ENCODE measurements at places on chromosomes 7 and 10. TPM values are rescaled to one million over a fixed set of nuclear protein-coding genes. Genes with fewer than 3 reads are reported as not detected.

DNA sequence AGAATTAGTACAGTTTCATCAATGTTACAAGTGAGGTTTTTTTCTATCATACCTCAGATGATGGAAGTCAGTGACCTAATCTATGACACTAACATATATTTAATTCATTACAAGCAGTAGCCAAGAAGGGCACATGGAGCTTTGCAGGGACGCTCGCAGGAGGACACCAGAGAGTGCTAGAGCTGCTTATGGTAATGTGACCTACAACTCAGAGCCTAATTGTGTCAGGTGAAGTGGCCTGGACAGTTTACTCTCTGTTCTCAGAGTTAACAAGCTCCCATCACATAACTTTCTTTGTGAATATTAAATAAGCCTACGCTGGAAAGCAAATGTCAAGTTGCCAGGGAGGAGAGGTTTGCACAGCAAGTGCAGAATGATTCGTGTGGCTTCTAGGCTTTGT is 11.6 kb upstream of the CNNM2 start:
- no peak overlapping the region for H3K27ac ChIP-seq
- H3K27me3 ChIP-seq, result no peaks in the 10 kb centered on the region
- no peaks in the 10 kb centered on the region for H3K4me1 ChIP-seq
- no peak overlapping the region for H3K4me3 ChIP-seq
- DNase-seq, result no peak

DNA sequence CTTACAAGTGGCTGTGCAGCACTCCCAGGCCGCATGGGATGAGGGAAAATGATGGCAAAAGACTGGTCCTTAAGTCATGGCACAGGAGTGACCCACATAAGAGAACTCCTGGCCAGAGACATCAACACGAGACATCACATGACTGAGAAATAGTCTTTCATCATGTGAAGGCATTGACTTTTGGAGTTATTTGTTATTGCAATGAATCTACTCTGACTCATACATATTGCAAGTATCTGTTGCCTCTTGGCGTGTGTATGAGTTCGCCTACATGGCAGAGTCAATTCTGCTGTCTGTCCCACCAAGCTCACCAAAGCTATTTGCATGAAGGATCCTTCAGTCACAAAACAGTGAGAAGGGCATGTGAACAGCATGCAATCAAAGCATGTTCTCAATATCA is 59.7 kb upstream of the HABP2 start:
- peak overlapping the region; percentile 90 for H3K27ac ChIP-seq
- H3K36me3 ChIP-seq, result no peaks in the 10 kb centered on the region
- peaks cover 5% of the 10 kb centered on the region for H3K4me1 ChIP-seq
- no peak for DNase-seq

DNA sequence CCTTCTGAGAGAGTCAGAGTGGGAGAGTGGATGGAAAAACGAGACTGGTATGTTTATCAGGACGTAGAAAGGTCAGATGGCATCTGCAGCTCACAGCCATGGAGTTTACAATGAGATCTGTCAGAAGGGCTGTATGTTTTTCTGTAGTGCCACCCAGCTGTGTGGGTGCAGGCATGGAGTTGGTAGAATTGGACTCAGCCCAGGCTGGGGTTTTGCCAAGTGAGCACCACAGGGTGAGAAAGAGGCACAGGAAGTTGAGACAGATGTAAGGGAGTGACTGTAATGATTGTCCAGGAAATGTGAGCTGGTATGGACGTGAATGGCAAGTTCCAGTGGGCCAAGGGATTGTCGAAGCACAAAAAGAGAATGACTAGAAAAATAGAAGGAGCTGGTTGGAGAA is 9.1 kb upstream of the ZYX start:
- no peak overlapping the region for H3K4me3 ChIP-seq
- H3K27me3 ChIP-seq, result no peaks in the 10 kb centered on the region
- H3K4me1 ChIP-seq, result no peaks in the 10 kb centered on the region
- no peak for DNase-seq
- H3K27ac ChIP-seq, result no peak overlapping the region
- H3K36me3 ChIP-seq, result no peaks in the 10 kb centered on the region

DNA sequence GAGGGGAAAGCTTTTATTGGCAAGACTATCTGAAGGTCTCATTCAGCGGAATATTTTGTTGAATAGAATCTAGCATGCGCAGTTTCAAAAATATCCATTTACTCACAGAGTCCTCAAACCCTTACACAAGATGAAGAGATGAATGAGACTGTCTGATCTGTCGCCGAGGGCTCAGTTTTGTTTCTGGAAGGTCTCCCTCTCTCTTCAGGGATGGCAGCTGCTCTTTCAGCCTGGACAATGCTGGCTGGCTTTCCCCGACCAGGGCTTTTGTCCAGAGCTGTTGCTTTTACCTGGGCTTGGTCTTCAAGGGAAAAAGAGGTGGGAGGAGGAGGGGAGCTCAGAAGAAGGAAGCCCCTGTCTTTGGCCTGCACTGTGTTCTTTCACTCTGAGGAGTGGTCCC is 81.9 kb upstream of the BTBD16 start:
- no peak for DNase-seq
- H3K4me3 ChIP-seq, result no peak overlapping the region
- H3K4me1 ChIP-seq, result no peaks in the 10 kb centered on the region
- no peak overlapping the region for H3K27ac ChIP-seq
- no peaks in the 10 kb centered on the region for H3K27me3 ChIP-seq

Gene MEOX2
- total RNA-seq, result 14.2 TPM

GRCh38 chr10:128173386-128173785 is 47.2 kb upstream of the MKI67 start:
- H3K27me3 ChIP-seq, result peaks cover 4% of the 10 kb centered on the region
- no peak for DNase-seq
- no peaks in the 10 kb centered on the region for H3K4me1 ChIP-seq
- H3K27ac ChIP-seq, result no peak overlapping the region
- no peaks in the 10 kb centered on the region for H3K36me3 ChIP-seq

GRCh38 chr7:26687032-26687431 is 177.4 kb downstream of the SKAP2 start:
- H3K4me1 ChIP-seq, result no peaks in the 10 kb centered on the region
- no peak for DNase-seq
- no peaks in the 10 kb centered on the region for H3K27me3 ChIP-seq
- peak overlapping the region; percentile 49 for H3K27ac ChIP-seq

GRCh38 chr10:102504179-102504975 is 605 bp downstream of the SUFU start:
- H3K4me1 ChIP-seq, result peaks cover 3% of the 10 kb centered on the region
- H3K27ac ChIP-seq, result peak overlapping the region; percentile 82
- no peaks in the 10 kb centered on the region for H3K27me3 ChIP-seq
- H3K4me3 ChIP-seq, result peak overlapping the region; percentile 98

DNA sequence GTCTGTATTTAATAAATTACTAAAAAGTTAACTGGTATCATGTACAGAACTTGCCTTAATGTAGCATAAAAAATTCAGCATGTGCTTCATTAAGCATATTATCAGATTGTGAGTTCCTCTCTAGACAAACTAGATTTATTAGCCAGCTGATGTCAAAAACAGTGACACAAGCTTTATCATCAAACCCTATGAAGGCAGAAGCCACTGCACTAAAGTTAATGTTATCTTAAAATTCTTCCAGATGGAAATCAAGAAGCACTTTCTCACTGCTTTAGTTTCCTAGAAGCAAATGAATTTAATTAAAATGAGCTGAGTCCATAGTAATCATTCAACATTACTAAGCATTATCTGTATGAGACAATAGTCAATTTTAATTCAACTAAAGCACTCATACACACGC is 96.4 kb downstream of the ARHGAP12 start:
- H3K27me3 ChIP-seq, result no peaks in the 10 kb centered on the region
- no peak overlapping the region for H3K4me3 ChIP-seq
- H3K36me3 ChIP-seq, result no peaks in the 10 kb centered on the region
- H3K4me1 ChIP-seq, result no peaks in the 10 kb centered on the region
- H3K27ac ChIP-seq, result no peak overlapping the region

Gene GARIN1A
- 0.96 TPM for total RNA-seq

DNA sequence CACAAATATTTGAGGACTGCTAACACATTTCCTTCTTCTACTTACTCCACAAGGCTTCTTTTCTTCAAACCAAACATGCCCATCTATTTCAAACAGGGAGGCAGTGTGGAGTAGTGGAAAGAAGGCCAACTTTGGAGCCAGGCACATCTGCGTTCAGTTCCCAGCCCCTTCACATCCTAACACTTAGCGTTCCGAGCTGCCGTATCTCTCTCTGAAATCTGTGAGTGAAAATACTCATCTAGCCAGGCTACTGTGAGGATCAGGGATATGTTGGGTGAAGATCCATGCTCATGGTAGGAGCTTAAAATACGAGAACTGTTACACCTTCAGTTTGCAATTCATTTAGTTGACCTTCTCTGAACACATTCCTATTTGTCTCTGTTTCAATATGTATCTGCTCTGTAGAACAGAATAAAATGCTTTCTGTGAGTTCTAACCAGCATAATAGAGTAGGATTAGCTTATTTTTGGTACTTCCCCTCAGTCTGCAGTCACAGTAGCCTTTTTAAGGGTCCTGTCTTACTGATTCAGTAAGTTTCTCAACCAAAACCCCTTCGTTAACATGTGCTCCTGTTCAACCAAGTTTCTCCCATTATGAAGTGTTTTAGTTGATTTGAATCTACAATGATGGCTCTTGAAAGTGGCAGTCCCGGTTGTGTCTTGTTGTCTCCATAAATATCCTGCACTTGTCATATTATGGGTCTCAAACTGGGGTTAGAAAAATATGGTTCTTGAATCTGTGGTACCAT is 3.3 kb upstream of the MEST start:
- DNase-seq, result no peak
- no peaks in the 10 kb centered on the region for H3K27me3 ChIP-seq
- no peaks in the 10 kb centered on the region for H3K36me3 ChIP-seq
- H3K27ac ChIP-seq, result peak overlapping the region; percentile 55
- H3K4me1 ChIP-seq, result no peaks in the 10 kb centered on the region

- H3K4me1 ChIP-seq, result no peaks in the 10 kb centered on the region
- peak overlapping the region; percentile 43 for H3K27ac ChIP-seq
- DNase-seq, result no peak
Measured at GRCh38 chr10:44370731-44371248, 14.1 kb downstream of the CXCL12 start.

DNA sequence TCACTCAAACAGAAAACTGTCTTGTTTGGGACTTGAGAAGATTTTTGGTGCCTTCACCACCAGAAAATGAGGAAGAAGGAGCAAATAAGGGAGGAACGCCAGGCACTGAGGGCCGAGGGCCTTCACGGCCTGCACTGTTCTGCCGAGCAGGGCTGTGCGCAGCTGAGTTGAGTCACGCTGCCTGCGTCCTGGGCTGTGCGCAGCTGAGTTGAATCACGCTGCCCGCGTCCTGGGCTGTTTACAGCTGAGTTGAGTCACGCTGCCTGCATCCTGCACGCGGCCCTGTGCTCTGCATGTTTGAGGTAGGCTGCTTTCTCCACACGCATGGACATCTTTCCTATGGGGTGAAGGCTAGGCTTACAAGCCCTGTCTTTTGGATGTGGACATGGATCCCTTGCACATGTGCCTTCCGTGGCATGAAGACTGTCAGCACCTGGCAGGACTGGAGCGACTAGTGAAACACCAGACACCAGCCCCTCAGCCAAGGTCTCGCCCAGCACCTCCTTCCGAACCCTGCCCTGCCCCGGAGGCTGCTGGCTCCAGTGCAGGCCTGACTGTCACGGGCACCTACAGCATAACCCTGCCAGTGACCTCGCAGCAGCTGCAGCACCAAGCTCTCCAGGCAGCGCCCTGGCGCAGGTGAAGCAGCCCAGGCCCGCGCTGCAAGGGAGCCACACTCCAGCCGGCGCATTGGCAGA is 96.7 kb downstream of the HTR5A start:
- DNase-seq, result peak; percentile 68
- no peaks in the 10 kb centered on the region for H3K4me1 ChIP-seq
- peaks cover 21% of the 10 kb centered on the region for H3K27me3 ChIP-seq
- H3K4me3 ChIP-seq, result no peak overlapping the region
- no peaks in the 10 kb centered on the region for H3K36me3 ChIP-seq

GRCh38 chr7:40640566-40640965 is 505.8 kb downstream of the SUGCT start:
- H3K4me1 ChIP-seq, result no peaks in the 10 kb centered on the region
- H3K27ac ChIP-seq, result no peak overlapping the region
- no peak overlapping the region for H3K4me3 ChIP-seq
- H3K36me3 ChIP-seq, result no peaks in the 10 kb centered on the region
- no peaks in the 10 kb centered on the region for H3K27me3 ChIP-seq

GRCh38 chr10:103845972-103846371 is 9.4 kb downstream of the SH3PXD2A start:
- no peaks in the 10 kb centered on the region for H3K36me3 ChIP-seq
- no peak for DNase-seq
- peaks cover 13% of the 10 kb centered on the region for H3K4me1 ChIP-seq

Gene GATA3
- total RNA-seq, result 36.4 TPM

Gene GJC3
- 6.6 TPM for total RNA-seq

Gene RSPH10B
- 0.33 TPM for total RNA-seq

Gene CPN1
- total RNA-seq, result not detected

GRCh38 chr7:7962851-7963250 is 5.7 kb upstream of the GLCCI1 start:
- H3K36me3 ChIP-seq, result no peaks in the 10 kb centered on the region
- H3K27ac ChIP-seq, result no peak overlapping the region
- no peak for DNase-seq

DNA sequence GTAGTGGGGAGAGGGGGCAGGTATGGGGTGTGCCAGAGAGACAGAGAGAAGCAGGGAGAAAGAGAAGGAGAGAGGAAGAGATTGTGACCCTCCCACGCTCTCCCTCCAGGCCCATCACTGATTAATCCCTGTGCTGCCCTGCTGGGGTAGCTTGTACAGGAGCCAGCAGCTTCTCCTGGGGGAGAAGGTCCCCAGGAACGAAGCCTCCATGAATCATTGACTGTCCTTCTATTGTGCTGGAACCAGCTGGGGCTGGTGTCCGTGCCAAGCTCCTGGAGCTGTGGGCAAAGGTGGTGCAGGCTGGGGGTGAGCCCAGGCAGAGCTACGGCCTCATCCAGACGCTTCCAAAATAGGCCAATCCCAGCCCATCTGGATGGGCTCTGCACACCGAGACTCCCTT is 20.9 kb downstream of the AQP1 start:
- DNase-seq, result peak; percentile 15
- H3K36me3 ChIP-seq, result no peaks in the 10 kb centered on the region
- H3K4me3 ChIP-seq, result no peak overlapping the region
- no peaks in the 10 kb centered on the region for H3K27me3 ChIP-seq
- H3K27ac ChIP-seq, result no peak overlapping the region
- no peaks in the 10 kb centered on the region for H3K4me1 ChIP-seq

- no peaks in the 10 kb centered on the region for H3K36me3 ChIP-seq
- no peak overlapping the region for H3K27ac ChIP-seq
- no peak overlapping the region for H3K4me3 ChIP-seq
- no peaks in the 10 kb centered on the region for H3K27me3 ChIP-seq
Measured at GRCh38 chr7:50908628-50909290, 126.1 kb upstream of the GRB10 start.

- H3K4me1 ChIP-seq, result no peaks in the 10 kb centered on the region
- H3K36me3 ChIP-seq, result no peaks in the 10 kb centered on the region
- no peak overlapping the region for H3K27ac ChIP-seq
- no peaks in the 10 kb centered on the region for H3K27me3 ChIP-seq
- DNase-seq, result no peak
Measured at GRCh38 chr7:55556031-55556430, 16.3 kb downstream of the VOPP1 start.

DNA sequence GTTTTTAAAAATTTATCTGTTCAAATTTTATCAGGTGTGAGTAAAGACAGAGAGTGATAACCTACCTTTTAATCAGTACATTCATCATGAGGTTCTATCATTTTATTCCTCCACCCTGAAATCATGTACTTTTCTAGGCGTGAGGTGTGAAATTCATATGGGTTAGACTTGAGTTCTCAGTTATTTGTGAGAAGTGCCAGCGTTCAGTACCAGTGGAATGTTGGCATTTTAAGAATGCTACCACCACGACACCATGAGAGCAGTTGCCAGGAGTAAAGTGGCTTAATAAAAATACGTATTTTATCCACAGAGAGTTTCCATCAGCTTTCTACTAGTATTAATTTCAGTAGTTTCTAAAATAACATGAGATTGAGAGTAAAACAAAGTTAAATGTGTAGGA is 104.1 kb upstream of the FERD3L start:
- no peaks in the 10 kb centered on the region for H3K27me3 ChIP-seq
- H3K4me1 ChIP-seq, result no peaks in the 10 kb centered on the region
